ENCODE measurements at places on chromosomes 12 and 14. TPM values are rescaled to one million over a fixed set of nuclear protein-coding genes. Genes with fewer than 3 reads are reported as not detected.

Gene MANSC4
- not detected for total RNA-seq

DNA sequence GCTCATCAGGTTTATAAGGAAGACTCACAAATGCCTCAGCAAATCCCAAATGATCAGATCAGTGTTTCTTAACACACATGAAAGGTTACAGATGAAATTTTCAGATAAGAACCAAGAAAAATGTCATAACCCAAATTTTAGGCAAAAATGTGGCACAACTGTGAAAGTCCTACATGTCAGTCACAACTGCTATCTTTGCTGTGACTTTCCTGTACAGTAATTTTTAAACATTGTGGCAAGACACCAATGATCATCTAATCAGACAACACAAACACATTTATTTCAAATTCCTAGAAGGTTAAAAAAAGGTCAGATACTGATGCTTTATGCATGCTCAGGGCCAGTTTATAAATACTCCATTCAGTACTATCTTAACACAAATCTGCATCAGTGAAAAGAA is 31.1 kb downstream of the NUDT4 start:
- no peaks in the 10 kb centered on the region for H3K27me3 ChIP-seq
- peaks cover 39% of the 10 kb centered on the region for H3K36me3 ChIP-seq

DNA sequence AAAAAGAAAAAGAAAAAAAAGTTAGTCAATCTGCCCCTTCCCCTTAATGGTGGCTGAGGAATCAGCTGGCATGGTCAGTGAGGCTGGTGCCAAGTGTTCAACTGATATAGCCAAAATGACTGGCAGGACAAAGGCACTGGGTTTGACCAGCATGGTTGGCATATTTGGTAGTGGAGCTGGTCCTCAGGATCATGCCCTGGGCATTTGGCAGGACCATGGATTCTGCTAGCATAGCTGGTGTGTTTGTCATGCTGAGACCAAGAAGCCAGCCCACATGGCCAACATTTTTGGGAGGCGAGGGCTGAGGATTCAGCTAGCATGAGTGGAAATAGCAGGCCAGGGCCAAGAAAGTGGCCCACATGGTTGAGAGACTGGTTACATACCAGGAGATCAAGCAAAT is 136.5 kb downstream of the FBXL14 start:
- H3K27ac ChIP-seq, result no peak overlapping the region
- DNase-seq, result no peak

GRCh38 chr12:13173012-13173932 is 23.3 kb upstream of the EMP1 start:
- peaks cover 10% of the 10 kb centered on the region for H3K4me1 ChIP-seq
- H3K36me3 ChIP-seq, result no peaks in the 10 kb centered on the region
- peak; percentile 49 for DNase-seq
- H3K27me3 ChIP-seq, result no peaks in the 10 kb centered on the region
- no peak overlapping the region for H3K4me3 ChIP-seq

- H3K4me1 ChIP-seq, result peaks cover 2% of the 10 kb centered on the region
- H3K27ac ChIP-seq, result no peak overlapping the region
- no peak overlapping the region for H3K4me3 ChIP-seq
- no peak for DNase-seq
These were observed 15.0 kb downstream of the C1S start for GRCh38 chr12:7075518-7075917.

Gene OR6C2
- total RNA-seq, result not detected

GRCh38 chr12:42420395-42420794 is 94.4 kb downstream of the PPHLN1 start:
- H3K4me3 ChIP-seq, result no peak overlapping the region
- peaks cover 13% of the 10 kb centered on the region for H3K36me3 ChIP-seq
- peaks cover 25% of the 10 kb centered on the region for H3K4me1 ChIP-seq
- no peak for DNase-seq
- no peaks in the 10 kb centered on the region for H3K27me3 ChIP-seq
